ENCODE measurements at places on chromosomes 6 and 20. TPM values are rescaled to one million over a fixed set of nuclear protein-coding genes. Genes with fewer than 3 reads are reported as not detected.

CPXM1 gene
- not detected for total RNA-seq

PLN gene
- not detected for total RNA-seq

FOXQ1 gene
- total RNA-seq: not detected

OR2H2 gene
- not detected for total RNA-seq

TP53TG5 gene
- not detected for total RNA-seq

EBF4 gene
- total RNA-seq: 0.99 TPM

PRR18 gene
- not detected for total RNA-seq

MAS1 gene
- total RNA-seq: not detected

DNAH8 gene
- under 0.01 TPM for total RNA-seq

DEFB125 gene
- total RNA-seq: not detected

HDGFL1 gene
- total RNA-seq: not detected

CLPSL1 gene
- total RNA-seq: not detected

HUS1B gene
- total RNA-seq: 1.6 TPM

ITPA gene
- total RNA-seq: 26.3 TPM

FLRT3 gene
- total RNA-seq: 0.18 TPM

HAO1 gene
- not detected for total RNA-seq

FABP7 gene
- not detected for total RNA-seq

Data from endothelial cell of coronary artery (primary cell).